ENCODE measurements at places on chromosomes 4 and X.
A peak's percentile ranks its signal among the peaks of the same experiment; 100 is the strongest.

DNA sequence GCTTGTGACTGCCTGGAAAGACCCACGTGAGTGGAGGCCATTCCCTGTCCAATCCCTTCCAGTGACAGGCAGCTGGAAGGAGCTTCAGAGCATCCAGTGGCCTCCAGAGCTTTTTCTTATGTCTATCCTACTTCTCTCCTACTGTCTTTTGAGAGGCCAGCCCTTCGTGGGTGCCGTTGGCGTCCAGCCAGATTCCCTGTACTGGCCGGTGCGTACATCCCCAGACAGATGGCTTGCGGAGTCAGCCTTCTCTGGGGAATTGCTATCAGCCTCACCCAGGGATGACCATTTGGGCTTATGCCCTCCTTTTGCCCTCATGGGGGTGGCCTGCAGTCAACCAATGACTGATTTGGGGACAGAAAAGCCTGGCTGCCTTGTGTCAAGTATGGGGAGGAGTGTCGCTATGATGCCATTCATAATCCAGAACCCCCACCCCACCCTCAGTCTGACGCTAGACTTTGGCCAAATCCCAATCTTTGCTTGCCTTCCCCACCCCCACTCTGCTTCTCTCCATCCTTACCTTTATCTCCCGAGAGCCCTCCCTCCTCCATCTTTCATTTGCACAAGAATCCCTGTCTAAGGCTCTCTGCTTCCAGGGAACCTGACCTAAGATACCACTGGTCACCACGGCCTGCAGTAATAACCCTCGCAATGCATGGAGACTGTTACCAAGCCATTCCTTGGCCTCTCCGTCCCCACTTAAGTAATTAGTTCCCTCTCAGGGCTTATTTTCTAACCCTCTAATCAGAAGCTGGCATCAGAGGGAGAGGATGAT is 150.3 kb upstream of the BCOR start:
- no peak for DNase-seq

DNA sequence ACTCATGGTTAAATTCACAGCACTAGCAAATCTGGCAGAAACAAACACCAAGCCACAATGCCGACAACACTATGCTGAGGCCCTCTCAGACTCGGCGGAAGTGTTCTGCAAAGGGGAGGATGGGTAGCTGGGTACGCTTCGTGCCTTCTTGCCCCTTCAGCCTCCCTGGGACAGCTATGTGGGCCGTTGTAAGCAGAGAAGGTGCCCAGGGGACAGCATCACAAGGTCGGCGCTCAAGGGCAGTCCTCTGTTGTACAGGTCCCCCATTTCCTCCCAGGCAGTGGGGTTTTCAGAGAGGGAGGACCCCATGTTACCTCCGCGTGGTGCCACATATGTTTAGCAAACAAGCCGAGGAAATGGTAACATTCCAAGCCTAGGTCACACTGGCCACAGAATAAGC is 173.6 kb downstream of the AFAP1 start:
- no peak for DNase-seq

DNA sequence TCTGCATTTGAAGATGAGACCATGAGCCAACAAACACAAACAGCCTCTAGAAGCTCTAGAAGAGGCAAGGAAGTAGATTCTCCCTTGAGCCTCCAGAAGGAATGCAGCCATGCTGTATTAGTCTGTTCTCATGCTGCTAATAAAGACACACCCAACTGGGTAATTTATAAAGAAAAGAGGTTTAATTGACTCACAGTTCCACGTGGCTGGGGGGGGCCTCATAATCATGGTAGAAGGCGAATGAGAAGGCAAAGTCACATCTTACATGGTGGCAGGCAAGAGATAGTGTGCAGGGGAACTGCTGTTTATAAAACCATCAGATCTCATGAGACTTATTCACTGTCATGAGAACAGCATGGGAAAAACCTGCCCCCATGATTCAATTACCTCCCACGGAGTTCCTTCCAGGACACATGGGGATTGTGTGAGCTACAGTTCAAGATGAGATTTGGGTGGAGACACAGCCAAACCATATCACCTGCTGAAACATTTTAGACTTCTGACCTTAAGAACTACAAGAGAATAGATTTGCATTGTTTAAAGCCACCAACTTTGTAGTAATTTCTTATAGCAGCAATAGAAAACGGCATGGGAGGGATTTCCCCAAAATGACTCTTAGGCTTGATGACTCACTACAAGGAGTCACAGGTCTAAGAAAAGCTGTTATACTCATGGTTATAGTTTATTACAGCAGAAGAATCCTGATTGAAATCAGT is 284.4 kb upstream of the SFRP2 start:
- no peak for DNase-seq

- DNase-seq, result no peak
Observed at GRCh38 chr4:113273721-113274220, 224.3 kb downstream of the ANK2 start.

GRCh38 chrX:40617566-40617965 is 5.7 kb upstream of the MPC1L start:
- no peak for DNase-seq

GRCh38 chr4:36027203-36027602 is 217.1 kb downstream of the ARAP2 start:
- DNase-seq, result no peak

GRCh38 chrX:10140264-10140663 is 16.5 kb upstream of the CLCN4 start:
- DNase-seq, result no peak

DNA sequence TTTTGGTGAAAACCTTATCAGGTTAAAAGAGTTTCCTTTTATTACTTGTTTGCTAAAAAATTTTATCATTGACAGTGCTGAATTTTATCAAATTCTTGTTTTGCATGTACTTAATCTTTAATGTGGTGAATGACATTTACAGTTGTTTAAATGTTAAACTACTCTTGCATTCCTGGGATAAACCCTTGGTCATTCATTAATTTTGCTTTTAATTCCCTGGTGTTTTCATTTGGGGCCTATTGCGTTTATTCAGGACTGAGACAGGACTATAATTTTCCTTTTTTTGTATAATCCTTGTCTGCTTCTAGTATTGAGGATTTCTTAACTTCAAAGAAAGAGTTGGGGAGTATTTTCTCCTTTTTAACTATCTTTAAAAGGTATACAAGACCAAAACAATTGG is 98.7 kb upstream of the TLL1 start:
- DNase-seq, result no peak

- DNase-seq, result no peak
Observed at GRCh38 chrX:24485323-24485722, 20.2 kb downstream of the PDK3 start.

- DNase-seq, result no peak
Observed at GRCh38 chr4:158613046-158613445, 58.6 kb downstream of the C4orf46 start.

DNA sequence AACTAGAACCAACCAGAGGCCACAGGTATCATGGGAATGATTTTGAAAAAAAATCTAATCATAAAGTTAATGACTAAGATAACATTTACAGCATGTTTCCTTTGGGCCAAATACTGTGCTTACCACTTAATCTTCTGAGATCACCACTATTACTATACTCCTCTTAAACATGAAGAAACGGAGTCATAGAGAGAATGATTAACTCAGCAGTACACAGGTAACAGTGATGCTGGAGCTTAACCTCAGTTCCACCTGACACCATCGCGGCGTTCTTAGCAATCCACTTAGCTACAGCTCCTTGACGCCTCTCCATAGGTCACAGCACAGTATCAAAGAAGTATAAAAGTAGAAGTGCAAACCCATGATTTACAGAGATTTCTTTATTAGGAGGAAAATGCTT is 592.6 kb upstream of the SLIT2 start:
- no peak for DNase-seq

- no peak for DNase-seq
Observed at GRCh38 chr4:20621476-20621875, 78.8 kb upstream of the PACRGL start.

- DNase-seq, result no peak
Observed at GRCh38 chrX:149129767-149130166, 375.3 kb downstream of the IDS start.

- no peak for DNase-seq
Observed at GRCh38 chr4:5918331-5918985, 25.6 kb upstream of the CRMP1 start.

GRCh38 chrX:13473442-13474163 is 95.8 kb upstream of the EGFL6 start:
- no peak for DNase-seq

GRCh38 chr4:69445388-69445787 is 50.3 kb downstream of the UGT2B4 start:
- DNase-seq, result no peak

GRCh38 chrX:150486011-150486410 is 82.4 kb upstream of the MTM1 start:
- peak; percentile 7 for DNase-seq

- no peak for DNase-seq
Observed at GRCh38 chrX:90883479-90883878, 551.2 kb upstream of the PABPC5 start.

GRCh38 chr4:55744369-55744768 is 75.2 kb upstream of the EXOC1L start:
- DNase-seq, result no peak

- no peak for DNase-seq
Observed at GRCh38 chrX:15191830-15192229, 78.1 kb downstream of the ASB9 start.

DNA sequence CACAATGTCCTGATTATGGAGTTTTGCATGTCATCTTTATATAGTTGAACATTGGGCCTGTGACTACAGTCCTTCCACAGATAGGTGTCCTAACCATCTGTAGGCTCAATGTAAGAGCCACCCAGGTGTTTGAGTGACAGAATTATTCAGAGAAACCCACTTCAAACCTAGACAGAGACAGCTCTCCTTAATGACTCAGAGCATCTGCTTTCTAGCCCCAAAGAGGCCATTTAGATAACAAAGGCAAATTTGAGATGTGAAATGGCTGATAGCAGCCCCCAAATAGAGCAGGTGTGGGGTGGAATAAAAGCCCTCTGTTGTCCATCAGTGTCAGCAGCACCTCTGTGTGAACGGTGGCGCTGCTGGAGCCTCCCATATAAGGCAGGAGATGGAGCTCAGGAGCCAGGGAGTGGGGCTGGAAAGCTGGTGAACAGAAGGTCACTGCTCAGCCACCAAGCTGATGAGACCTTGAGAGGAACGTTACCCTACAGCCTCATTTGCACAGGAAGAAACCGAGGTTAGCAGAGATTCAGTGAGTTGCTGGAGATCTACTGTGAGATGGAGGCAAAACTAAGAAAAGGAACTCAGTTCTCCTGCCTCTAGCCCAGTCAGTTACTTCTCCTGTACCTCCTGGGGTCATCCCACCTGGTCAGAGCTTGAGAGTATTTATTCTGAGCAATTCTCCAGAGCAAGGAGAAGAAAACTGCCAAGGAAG is 153.3 kb upstream of the LNX1 start:
- DNase-seq, result no peak

GRCh38 chrX:3428792-3429191 is 82.3 kb upstream of the MXRA5 start:
- no peak for DNase-seq

DNA sequence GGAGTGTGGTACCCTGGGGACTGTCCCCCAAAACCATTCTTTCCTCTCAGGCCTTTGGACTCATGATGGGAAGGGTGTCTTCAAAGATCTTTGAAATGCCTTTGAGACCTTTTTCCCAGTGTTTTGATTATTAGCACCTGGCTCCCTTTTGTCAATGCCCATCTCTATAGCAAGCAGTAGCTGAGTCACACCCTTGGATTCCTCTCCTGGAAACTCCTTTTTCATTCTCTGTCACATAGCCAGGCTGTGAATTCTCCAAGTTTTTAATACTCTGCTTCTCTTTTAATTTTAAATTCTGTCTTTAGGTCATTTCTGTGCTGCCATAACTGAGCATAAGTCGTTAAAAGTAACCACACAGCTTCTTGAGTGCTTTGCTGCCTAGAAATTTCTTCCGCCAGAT is 29.7 kb downstream of the IL21 start:
- DNase-seq, result no peak

GRCh38 chr4:167177925-167178324 is 56.4 kb downstream of the SPOCK3 start:
- DNase-seq, result no peak

GRCh38 chr4:14874990-14875389 is 127.3 kb upstream of the CPEB2 start:
- DNase-seq, result no peak

GRCh38 chrX:19057856-19058255 is 64.4 kb downstream of the ADGRG2 start:
- no peak for DNase-seq

GRCh38 chrX:140503238-140503601 is 1.6 kb downstream of the SOX3 start:
- no peak for DNase-seq

DNA sequence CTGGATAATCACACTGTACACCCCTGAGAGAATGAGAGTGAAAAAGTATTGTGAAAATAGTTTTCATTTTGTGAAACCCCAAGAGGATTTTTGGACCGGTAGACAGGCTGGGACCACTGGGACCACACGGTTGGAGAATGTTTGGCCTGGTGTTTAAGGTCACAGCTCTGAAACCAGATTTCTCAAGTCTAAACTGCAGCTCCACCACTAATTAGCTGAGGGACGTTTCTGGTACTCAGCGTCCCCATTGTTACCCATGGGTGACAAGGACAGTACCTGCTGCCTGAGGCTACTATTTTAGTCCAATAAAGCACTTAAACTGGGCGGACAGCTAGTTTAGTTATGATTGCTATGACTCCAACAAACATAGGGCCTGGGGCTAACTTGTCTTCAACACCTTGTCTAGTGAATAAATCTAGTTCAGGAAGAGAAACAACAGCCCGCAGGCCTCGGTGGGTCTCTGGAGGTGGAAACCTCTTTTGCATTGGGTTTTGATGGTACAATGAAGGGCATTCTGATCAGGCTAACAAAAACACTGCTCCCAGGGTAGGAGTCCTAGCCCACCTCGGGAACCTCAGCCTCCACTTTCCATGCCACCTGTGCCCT is 509 bp upstream of the USP11 start:
- no peak for DNase-seq

DNA sequence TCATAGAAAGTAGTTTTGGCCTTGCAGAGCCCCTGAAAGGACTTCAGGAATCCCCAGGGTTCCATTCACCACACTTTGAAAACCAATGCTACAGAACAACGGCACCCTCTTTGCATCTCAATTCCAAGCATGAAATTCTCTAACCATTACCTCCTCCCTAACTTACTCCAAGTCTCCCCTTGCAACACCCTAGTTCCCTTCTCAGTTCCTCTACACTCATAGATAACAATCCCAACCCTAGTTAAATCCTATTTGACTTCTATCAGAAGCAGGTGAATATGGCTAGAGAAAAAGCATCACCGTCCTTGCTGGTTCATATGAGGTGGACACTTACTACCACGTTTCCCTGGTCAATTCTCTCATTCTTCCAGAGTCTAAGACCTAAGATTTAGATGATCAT is 2.4 kb downstream of the RCHY1 start:
- no peak for DNase-seq

DNA sequence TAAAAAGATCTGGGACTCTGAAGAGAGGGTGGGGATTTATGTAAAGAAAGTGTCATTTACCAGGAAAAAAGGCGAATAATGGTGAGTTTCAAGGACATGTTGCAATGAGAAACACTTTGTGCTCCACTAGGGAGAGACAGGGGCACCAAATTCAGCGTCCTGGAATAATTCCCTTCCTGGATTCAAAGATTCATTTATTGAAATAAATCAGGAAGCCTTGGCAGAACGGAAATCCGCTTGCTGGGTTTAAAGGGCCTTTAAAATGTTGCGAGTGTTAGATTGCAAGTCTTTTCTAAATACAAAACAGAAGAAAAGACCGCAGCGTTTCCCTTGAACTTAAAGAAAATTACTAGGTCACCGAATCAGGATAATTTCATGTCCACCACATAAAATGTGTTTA is 3.8 kb upstream of the ZIC3 start:
- DNase-seq, result no peak
